ENCODE measurements at places on chromosomes 3 and 15.

GRCh38 chr3:170815340-170815739 is 54.7 kb downstream of the RPL22L1 start:
- no peak for DNase-seq

DNA sequence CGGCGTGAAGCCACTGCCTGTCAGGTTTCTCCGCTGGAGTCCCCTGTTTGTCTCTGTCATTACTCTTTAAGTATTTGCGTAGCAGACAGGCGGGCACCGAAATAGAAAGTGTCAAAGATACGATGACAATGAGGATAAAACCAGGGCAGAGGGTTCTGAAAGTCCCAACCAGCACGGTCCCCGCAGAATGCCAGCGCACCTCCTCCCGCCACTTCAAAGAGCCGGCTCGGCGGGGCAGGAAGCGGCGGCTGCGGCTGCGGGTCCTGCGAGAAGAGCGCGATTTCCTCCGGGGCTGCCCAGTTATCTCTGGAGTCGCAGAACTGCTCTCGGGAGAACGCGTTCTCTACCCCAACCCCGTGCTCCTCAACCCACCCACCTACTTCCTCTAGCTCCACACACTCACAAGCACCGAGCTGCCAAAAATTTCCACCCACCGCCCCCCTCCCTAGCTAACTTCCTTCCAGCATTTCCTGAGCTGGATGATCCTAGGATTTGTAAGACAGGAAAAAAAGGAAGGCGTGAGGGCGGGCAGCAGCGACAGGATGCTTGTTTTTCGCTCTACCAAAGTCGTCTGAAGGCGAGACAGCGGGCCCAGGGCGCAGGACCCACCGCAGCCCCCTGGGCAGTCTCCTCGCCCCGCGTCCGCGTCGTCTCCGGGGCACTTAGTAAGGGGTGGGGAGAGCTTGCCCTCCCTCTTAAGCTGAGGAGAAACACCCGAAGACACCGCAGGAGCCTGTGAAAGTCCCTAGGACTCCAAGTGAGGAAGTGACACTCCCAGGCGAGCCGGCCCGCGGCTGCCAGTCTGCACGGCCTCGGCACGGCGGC is at the start of gene ARHGAP31:
TSS of gene ARHGAP31 (plus strand) at position 513 of the 825 bp plus-strand sequence. CDS start 522 bp downstream, outside the sequence.
- DNase-seq: peak; percentile 75

DNA sequence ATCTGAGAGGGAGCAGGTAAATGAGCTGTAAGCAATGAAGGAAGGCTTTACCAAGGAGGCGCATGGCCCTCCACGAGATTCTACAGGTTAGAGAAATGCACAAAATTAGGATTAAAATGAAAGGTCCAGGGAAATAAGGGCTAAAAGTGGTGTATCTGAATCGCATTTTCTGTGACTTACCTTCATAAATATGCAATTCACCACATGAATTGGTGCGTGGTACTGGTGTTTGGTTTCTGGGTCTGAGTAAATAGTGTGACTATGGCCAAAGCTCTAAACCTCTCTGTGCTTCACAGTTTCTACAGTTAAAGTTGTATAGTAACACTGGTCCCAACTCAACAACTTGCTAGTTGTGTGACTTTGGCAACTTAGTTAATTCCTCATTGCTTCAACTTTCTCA is 8.1 kb downstream of the ARPP21 start:
- DNase-seq: no peak

DNA sequence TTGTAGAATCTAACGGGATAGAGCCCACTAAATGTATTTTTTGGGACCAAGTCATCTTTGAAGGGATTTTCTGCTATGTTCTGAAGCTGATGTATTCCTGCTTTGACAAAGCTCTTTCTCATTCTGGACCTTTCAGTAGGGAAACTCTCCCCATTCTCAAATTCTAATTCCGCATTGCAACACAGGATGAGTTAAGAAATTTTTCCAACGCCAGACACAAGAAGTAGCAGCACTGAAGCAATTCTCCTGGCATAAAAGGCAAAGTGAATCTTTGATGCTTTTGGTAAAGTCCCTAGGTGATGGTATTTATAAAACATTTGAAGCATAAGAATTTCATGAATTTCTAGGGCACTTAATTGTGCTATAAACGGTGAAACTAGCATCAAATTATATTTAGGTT is 76.8 kb downstream of the ZPLD1 start:
- DNase-seq: no peak

GRCh38 chr3:192918275-192918588 is 576 bp upstream of the MB21D2 start:
- DNase-seq: no peak

GRCh38 chr15:36106640-36107335 is 472.6 kb upstream of the CDIN1 start:
- DNase-seq: no peak

Data from left ventricle myocardium inferior (tissue), 1 donor.